ENCODE measurements at places on chromosomes 1 and 21. TPM values are rescaled to one million over a fixed set of nuclear protein-coding genes. Genes with fewer than 3 reads are reported as not detected.

DISP3 gene
- total RNA-seq, result under 0.01 TPM

PLEKHN1 gene
- total RNA-seq, result not detected

PDPN gene
- 32.9 TPM for total RNA-seq

HFM1 gene
- total RNA-seq, result 0.17 TPM

CLEC20A gene
- total RNA-seq, result not detected

YBEY gene
- total RNA-seq, result 30.0 TPM

HOOK1 gene
- total RNA-seq, result not detected

C1orf141 gene
- total RNA-seq, result not detected

MCOLN2 gene
- 0.94 TPM for total RNA-seq

GART gene
- 38.7 TPM for total RNA-seq

MX2 gene
- total RNA-seq, result 0.47 TPM

PPIAL4G gene
- not detected for total RNA-seq

TMEM222 gene
- total RNA-seq, result 30.9 TPM

TRIM67 gene
- total RNA-seq, result 0.09 TPM

XCL2 gene
- total RNA-seq, result not detected

MATN1 gene
- total RNA-seq, result under 0.01 TPM

INPP5B gene
- 15.8 TPM for total RNA-seq

PRDM16 gene
- under 0.01 TPM for total RNA-seq

MYCL gene
- not detected for total RNA-seq

CACHD1 gene
- total RNA-seq, result 6.5 TPM

ASCL5 gene
- not detected for total RNA-seq

KPRP gene
- not detected for total RNA-seq

S100A8 gene
- not detected for total RNA-seq

HNRNPCL2 gene
- total RNA-seq, result not detected

ESPN gene
- total RNA-seq, result under 0.01 TPM

FOXO6 gene
- 0.47 TPM for total RNA-seq

HHIPL2 gene
- total RNA-seq, result under 0.01 TPM

DSTYK gene
- total RNA-seq, result 9.9 TPM

OR2L8 gene
- total RNA-seq, result not detected

AMY2A gene
- total RNA-seq, result not detected

DLGAP3 gene
- total RNA-seq, result 0.12 TPM

PDZK1 gene
- total RNA-seq, result not detected

SNX7 gene
- total RNA-seq, result 25.9 TPM

KAZN gene
- total RNA-seq, result 12.6 TPM

SLC25A34 gene
- 3.9 TPM for total RNA-seq

FAM76A gene
- 8.5 TPM for total RNA-seq

SYDE2 gene
- total RNA-seq, result 3.9 TPM

TCHHL1 gene
- not detected for total RNA-seq

ENAH gene
- 25.1 TPM for total RNA-seq

C4BPA gene
- total RNA-seq, result not detected

OR14K1 gene
- not detected for total RNA-seq

ACBD3 gene
- 36.3 TPM for total RNA-seq

TMPRSS15 gene
- total RNA-seq, result not detected

RIPPLY3 gene
- not detected for total RNA-seq

ATP1A4 gene
- not detected for total RNA-seq

CSRP1 gene
- total RNA-seq, result 129 TPM

WNT2B gene
- total RNA-seq, result 1.6 TPM

MROH7 gene
- not detected for total RNA-seq
